ENCODE measurements at places on chromosomes 11 and 22.

- no peak for DNase-seq
These were observed 59.1 kb downstream of the KCNC1 start for GRCh38 chr11:17793642-17794170.

DNA sequence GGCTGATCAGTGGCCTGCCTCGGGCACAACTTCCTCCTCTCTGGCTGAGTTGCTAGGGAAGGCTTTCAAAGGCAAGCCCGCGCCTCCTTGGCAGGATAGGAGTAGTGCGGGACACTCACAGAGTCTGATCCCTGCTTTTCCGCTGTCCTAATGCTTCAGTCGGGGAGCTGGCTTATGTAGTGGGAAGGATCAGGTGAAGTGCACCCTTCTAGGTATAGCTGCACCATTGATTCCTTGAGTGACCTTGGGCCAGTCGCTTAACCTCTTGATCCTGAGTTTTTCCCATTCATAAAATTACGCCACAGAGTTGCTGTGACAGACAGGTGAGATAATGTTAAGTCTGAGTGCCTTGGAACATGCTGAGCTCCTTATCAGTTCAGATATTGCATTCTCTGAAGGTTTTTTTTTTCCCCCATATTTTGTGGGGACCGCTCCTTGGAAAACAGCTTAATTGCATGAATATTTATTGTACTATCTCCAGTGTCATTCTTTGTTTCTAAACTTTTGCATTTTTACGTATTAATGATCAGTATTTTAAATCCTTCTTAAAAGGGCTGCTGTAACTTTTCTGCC is 961 bp downstream of the IPO7 start:
- DNase-seq = no peak

DNA sequence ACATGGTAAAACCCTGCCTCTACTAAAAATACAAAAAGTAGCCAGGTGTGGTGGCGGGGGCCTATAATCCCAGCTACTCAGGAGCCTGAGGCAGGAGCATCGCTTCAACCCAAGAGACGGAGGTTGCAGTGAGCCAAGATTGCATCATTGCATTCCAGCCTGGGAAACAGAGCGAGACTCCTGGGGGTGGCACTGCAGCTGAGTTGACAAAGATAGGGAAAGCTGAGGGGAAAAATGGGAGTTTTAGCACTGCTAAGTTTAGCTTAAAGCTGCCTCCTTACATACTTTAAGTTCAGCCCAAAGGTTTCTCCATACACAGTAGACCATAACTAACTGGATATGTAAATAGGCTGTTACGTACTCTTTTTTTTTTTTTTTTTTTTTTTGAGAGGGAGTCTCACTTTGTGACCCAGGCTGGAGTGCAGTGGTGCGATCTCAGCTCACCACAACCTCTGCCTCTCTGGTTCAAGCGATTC is 9.0 kb upstream of the USP28 start:
- no peak for DNase-seq

DNA sequence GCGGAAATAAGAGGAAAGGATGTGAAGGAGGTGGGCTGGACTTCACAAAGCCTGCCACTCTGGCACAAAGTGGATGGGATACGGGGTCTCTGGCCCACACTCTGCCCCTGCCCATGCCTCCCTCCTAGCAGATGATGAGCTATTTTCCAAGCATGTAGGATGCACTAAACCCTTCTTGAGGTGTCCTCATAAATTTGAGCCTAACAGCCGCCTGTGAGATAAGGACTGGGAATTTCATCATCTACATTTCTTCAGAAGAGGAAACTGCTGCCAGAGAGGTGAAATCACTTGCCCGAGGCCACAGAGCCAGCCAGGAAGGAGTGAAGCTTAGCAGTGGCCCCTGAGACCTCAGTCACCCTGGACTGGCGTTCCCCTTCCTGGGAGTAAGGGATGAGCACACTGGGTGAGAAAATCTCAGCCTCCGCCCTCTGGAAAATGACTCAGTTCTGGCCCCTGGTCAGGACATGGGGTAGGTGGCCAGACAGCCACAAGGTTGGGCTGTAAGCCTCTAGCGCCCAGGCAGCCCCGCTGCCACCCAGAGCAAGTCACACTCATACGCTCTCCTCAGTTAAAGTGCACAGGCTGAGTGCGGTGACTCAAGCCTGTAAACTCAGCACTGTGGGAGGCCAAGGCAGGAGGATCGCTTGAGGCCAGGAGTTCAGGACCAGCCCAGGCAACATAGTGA is 27.9 kb downstream of the MB start:
- no peak for DNase-seq

DNA sequence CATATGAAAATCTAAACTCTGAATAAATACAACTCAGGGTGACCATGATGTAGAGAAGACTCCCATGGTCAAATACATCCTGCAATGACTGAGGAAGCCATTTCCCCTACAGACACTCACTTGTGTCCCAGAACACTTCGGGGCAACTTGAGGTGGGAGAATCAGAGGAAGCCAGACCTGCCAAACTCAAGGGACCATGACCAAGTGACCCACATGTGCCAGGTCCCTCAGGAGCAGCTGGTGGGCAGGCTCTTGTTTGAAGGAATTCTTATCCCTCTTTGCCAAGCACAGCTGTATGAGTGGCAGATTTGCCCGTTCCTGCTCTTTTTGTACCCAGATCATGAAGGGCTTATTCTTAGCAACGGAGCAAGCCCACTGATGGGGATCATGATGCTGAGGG is 17.8 kb downstream of the SPATA19 start:
- DNase-seq = no peak

- DNase-seq = no peak
These were observed 37.3 kb upstream of the TOP3B start for GRCh38 chr22:22019659-22020424.

DNA sequence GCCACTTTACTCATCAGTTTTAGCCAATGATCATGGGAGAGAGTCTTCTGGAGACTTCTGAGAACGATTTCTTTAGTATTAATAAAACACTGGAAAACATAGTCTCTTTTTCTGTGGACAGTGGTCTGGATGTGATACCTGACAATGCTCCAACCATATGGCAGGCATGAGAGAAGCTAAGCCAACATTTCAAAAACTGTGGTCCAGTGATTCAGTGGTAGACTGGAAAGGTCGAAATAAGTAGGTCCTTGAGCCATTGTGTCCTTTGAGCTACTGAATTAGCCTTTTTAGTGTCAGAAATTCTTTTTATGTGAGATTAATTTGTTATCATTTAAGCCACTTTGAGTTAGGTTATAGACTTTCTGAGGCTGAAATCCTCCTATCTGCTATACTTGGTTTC is 197.7 kb upstream of the CTSC start:
- DNase-seq = no peak

DNA sequence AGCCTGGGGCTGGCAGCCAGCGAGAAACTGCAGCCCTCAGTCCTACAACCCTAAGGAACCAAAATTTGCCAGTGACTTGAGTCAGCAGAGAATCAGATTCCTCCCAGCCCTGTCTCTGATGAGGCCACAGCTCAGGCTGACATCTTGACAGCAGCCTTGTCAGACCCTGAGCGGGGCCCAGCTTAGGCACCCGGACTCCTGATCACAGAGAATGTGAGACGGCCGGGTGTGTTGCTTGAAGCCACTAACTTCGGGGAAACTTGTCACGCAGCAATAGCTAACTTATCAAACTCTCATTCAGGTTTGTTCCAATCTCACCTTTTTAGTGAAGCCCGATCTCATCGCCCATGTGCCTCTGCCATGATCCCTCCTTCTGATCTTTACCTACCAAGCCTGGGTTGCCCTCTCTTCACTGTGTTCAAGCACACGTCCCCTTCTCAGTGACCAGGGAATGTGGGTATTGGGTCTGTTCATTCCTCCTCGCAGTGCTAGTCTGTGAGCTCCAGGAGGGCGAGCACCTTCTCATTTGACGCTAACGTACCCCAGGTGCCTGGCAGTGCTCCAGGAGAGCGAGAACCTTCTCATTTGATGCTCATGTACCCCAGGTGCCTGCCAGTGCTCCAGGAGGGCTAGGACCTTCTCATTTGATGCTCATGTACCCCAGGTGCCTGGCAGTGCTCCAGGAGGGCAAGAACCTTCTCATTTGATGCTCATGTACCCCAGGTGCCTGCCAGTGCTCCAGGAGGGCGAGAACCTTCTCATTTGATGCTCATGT is 280.7 kb downstream of the BRD1 start:
- no peak for DNase-seq

GRCh38 chr11:126163074-126163700 is 48.3 kb downstream of the RPUSD4 start:
- no peak for DNase-seq

DNA sequence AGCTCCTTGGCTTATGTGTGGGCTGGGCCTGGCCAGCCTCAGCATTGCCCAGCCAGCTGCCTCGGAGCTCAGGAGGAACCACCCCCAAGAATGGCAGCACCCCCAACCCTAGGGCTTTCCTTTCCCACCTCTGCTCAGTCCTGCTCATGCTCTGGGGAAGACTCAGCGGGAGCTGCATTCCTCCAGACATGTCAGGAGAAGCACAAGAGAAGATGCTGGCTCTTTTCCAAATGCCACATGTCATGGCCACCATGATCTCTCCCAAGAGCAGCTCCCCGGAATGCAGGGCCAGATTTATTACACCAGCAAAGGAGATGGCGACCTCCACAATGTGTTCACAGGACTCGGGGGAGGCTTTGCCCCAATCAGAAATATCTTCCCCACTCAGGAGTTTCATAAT is 143.7 kb downstream of the PKNOX2 start:
- no peak for DNase-seq

DNA sequence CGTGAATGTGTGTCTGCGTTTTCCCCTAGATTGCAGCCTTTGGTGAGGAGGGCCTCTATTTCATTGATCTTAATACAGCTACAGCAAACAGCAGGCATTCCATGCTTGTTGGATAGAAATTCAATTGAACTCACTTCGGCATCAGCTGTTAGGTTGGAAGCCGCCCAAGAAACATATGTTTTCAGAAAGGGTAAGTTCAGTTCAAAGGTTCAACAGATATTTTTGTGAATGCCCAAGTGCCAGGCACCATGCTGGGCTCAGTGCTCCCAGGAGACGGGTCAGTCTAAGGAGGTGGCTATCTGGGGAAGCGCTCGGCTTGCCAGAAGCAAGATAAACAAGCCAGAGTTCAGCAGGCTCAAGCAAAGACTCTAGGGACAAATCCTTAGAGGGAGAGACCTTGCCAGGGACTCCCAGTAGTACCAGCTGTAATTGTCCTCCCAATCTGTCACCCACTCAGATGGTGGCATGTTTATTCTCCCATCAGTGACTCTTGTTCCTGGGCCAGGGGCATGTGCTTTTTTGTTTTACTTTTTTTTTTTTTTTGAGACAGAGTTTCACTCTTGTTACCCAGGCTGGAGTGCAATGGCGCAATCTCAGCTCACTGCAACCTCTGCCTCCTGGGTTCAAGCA is 64.5 kb upstream of the LARGE1 start:
- no peak for DNase-seq

DNA sequence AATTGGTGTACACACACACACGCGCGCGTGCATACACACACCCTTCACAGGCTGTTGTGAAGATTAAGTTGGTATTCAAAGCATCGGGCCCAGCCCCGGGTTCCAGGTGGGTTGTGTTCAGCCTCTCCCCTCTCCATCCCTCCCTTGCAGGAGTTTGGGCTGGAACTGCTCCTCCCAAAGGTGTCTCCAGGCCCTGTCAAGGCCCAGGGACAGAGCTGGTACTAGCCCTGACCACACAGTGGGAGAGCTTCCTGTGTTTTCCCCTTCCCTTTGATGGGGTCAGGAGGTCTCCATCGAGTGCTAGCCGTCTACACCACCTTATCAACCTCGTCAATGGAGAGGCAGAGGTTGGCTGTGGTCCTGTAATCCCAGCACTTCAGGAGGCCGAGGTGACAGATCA is 36.5 kb upstream of the CSNK1E start:
- no peak for DNase-seq

- DNase-seq = no peak
These were observed 116.2 kb downstream of the FAT3 start for GRCh38 chr11:92340839-92341238.

GRCh38 chr22:20249797-20250354 is 18.2 kb downstream of the RTN4R start:
- no peak for DNase-seq

- no peak for DNase-seq
These were observed 136.2 kb downstream of the OSBP2 start for GRCh38 chr22:30830907-30831306.

- DNase-seq = no peak
These were observed 273.0 kb downstream of the CASP12 start for GRCh38 chr11:104625246-104625645.

DNA sequence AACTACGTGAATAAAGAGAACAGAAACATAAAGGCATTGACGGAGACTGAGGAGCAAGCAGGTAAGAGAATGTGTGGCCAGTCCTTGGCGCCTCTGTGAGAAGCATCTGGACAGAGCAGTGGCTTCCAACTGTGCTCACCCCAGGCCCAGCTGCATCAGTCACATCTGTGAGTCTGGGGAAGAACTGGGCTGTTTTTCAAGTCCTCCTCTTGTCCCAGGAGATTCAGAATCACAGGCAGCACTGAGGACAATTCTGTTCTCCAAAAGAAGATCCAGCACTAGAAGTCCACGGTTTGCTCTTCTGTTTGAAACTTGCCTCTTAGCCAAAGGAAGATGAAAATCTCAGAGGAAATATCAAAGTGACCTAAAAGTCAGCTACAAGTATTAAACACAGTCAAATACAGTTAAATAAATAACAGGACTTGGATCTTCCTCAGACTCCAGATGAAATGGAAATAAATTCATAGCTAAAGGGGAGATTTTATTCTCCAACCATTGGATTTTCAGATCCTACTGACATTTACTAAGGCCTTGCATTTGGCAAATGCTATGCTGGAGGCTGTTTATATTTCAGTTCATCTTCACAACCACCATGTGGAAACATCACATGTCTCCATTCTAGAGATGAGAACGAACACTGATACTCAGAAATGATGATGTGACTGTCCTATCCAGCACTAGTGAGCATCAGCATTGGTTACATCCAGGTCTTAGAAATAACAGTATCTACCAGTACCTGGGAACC is 14.1 kb downstream of the FAM181B start:
- no peak for DNase-seq

DNA sequence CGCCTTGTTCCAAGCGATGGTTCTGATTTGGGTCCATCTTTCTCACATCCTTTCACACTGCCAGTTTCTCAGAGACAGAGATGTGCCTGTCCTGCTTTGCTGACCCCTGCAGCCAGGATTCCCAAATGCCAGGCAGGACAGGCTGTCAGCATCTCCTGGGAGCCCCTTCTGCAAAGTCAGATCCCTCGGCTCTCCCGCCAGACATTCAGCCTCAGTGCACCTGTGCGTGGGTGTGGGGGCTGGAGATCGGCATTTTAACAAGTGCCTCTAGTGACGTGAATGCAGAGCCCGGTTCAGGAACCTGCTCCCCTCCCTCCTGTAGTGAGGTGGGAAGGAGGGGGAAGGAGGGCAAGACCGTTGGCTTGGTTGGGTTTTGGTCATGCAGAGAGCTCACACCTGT is 108.9 kb upstream of the FGF3 start:
- no peak for DNase-seq

GRCh38 chr22:21837248-21837979 is 30.0 kb downstream of the MAPK1 start:
- no peak for DNase-seq
